Ascending aorta (tissue), 2 donors: ENCODE measurements at places on chromosomes 5 and 9.

DNA sequence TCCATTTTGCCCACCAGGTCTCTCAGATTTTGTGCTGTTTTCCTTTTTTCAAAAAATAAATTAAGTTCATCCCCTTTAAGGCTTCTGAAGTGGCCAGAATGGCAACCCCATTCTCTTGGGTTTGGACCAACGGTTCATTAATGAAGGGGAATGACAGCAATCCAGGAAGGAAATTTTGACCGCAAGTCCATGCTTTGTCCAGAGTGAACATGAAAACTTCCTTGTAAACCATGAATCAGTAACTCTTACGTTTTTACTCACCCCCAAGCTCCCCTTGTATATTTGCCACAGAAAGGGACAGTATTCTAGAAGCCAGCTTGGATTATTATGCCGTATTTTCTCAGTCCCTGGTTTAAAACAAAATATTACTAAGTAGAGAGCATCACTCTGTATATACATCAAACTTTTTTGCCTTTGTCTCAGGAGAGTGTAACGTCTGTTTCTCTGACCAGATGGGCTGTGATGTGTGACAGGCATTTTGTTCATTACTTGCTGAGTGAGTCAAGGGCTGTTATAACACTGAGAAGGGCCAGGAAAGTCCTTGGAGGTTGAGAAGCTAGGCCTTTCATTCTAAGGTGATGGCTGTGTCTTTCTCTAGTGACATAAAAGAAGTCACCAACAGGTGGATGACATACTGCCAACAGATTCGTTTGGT, 148.2 kb downstream of the SMARCA2 start:
- no peak overlapping the region for H3K4me3 ChIP-seq
- H3K27me3 ChIP-seq: no peaks in the 10 kb centered on the region
- DNase-seq: no peak
- peaks cover 10% of the 10 kb centered on the region for H3K36me3 ChIP-seq

GRCh38 chr5:31075981-31076380, 117.5 kb upstream of the CDH6 start:
- H3K4me3 ChIP-seq: no peak overlapping the region
- H3K4me1 ChIP-seq: no peaks in the 10 kb centered on the region
- no peaks in the 10 kb centered on the region for H3K27me3 ChIP-seq
- no peak for DNase-seq
- no peak overlapping the region for H3K27ac ChIP-seq

DNA sequence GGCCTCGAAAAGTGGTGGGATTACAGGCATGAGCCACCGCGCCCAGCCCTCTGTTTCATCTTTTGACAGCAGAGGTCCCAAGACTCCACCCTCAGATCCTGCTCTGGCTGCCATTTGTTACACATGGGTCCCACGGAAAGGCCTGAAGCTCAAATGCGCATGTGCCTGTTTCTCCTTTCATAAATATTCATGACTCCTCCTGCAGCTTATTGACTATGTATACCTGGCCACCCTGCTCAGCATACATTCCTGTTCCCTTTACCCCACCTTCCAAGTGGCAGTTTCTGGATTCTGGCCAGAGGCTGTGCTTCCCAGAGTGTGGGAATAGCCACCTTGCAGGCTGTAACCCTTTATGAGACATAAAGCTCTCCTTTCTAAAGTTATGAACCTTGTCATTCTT, 46.5 kb downstream of the AUH start:
- H3K4me1 ChIP-seq: no peaks in the 10 kb centered on the region
- no peak overlapping the region for H3K27ac ChIP-seq

DNA sequence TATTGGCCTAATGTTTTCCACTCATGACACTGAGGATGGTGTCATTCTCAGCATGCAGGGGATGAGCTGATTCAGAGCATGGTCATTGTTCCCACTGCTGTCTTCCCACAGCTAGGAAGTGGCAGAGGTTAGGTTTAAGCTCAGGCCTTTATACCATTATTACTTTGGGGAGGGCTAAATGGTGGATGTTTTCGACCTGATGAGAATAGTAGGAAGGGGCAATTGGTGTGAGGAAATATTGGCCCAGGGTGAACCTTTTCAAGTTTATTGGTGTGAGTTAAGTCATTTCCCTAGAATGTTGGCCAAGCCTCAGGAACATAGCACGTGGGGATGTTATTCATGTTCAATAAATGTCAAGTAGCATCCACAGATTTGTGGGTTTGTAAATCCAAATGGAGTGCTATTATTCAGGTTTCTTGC, 59.6 kb downstream of the ARHGAP26 start:
- no peak for DNase-seq
- no peak overlapping the region for H3K27ac ChIP-seq
- no peaks in the 10 kb centered on the region for H3K27me3 ChIP-seq
- peaks cover 21% of the 10 kb centered on the region for H3K4me1 ChIP-seq

DNA sequence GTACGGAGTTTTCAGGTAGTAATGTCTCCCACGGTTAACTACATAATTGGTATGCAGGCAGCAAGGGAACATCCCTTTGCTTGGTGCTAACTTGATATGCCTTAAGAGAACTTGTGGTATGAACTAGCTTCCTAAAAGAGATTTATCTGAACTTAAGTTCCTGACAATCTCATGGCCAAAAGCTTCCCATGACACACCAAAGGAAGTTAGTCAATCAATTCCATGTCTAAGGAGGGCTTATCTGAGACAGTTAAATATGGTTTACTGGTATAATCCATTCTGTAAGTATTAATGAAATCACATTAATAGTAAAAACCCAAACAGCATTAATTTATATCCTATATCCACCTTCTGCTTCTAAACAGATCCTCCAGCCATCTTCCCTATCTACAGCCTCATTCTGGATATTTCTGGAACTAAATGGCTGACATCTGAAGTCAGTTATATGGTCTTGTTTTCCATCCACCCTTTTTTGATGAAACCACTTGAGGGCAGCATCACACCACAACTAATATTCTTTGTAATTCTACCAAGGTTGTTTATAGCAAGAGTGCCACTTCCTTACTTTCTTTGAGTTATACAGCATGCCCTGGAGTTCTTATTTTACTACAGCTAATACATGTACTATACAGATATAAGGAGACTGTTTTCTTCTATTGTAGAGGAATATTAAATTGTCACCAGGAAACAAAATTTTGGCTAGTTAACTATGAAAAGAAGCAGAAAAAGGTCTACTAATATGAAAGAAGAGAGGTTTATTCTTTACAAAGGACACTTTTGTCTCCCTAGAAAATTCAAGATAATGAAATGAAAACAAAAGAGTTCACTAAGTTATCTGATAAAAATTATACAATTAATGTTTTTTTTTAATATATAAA, 34.7 kb downstream of the SHOC1 start:
- H3K4me1 ChIP-seq: no peaks in the 10 kb centered on the region

- H3K36me3 ChIP-seq: no peaks in the 10 kb centered on the region
- DNase-seq: no peak
- no peaks in the 10 kb centered on the region for H3K27me3 ChIP-seq
- H3K4me1 ChIP-seq: peaks cover 13% of the 10 kb centered on the region
- H3K4me3 ChIP-seq: no peak overlapping the region
These were observed 166.1 kb downstream of the MACROH2A1 start for GRCh38 chr5:135232958-135233357.

DNA sequence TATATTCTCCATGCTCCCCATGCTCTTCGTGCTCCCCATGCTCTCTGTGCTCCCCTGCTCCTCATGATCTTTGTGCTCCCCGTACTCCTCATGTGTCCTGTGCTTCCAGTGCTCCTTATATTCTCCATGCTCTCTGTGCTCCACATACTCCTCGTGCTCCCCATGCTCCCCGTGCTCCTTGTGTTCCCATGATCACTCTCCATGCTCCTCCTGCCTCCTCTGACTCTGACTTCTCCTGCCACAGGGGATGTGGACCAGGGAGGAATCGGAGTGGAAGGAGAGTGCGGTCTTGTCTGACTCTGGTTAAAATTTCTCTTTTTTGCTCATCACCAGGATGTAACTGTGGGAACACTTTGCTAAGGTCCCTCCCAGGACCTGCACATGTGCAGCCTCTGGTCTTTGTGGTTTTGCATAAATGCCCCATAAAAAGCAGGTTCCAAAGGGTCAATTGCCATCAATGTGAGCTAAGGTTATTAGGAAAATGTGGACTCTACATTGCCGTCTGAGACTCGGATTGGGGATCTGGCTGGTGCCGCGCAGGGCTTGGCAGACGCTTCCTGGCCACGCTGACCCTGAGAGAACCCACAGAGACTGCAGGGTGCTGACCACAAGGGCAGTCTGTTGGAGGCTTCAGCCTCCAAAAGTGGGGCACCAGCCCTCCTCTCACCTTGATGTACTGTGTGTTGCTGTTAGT, 52.5 kb downstream of the TRIP13 start:
- H3K4me1 ChIP-seq: no peaks in the 10 kb centered on the region
- no peak overlapping the region for H3K4me3 ChIP-seq
- no peaks in the 10 kb centered on the region for H3K27me3 ChIP-seq
- H3K27ac ChIP-seq: no peak overlapping the region
- DNase-seq: no peak

GRCh38 chr9:135290086-135290485, 189.5 kb upstream of the PPP1R26 start:
- no peaks in the 10 kb centered on the region for H3K4me1 ChIP-seq
- no peaks in the 10 kb centered on the region for H3K36me3 ChIP-seq
- no peak overlapping the region for H3K4me3 ChIP-seq
- H3K27me3 ChIP-seq: no peaks in the 10 kb centered on the region
- no peak for DNase-seq

DNA sequence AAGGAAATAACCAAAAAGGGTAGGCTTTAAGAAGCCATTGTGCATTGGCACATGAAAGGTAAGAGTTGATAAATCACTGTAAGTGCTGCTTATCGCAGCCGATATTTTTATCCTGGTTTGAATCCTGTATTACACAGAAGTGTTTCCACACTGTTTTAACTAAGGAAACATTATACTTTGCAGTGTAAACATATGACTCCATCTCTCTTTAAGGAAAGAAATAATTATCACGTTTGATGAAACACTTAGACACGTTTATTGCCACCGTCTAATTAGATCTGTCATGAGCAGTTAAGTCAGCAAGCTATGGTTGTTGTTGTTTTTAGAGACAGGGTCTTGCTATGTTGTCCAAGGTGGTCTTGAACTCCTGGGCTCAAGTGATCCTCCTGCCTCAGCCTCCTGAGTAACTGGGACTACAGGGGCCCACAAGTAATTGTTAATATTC, 85.7 kb upstream of the TNFAIP8 start:
- peaks cover 33% of the 10 kb centered on the region for H3K4me1 ChIP-seq
- no peak for DNase-seq
- H3K27ac ChIP-seq: peak overlapping the region; percentile 93

DNA sequence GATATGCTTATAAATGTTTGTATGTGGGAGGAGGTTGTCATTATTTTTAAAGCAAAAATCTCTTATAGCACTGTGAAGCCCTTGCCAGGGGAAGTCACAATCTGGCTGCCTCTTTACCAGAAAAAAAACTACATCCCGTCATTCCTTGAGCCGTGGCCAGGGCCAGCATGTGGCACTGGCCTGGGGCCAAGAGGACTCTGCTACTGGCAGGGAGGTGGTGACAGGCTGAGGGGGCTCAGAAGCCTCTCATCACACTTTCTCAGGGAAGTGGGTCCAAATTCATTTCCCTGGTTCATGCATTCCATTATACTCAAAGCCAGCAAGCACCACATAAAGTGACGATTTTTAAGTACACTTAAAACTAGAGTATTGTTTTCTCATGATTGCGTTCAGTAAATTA, 457.3 kb downstream of the ZNF608 start:
- H3K4me1 ChIP-seq: no peaks in the 10 kb centered on the region
- H3K4me3 ChIP-seq: no peak overlapping the region
- DNase-seq: no peak
- H3K27ac ChIP-seq: no peak overlapping the region
- H3K36me3 ChIP-seq: no peaks in the 10 kb centered on the region

DNA sequence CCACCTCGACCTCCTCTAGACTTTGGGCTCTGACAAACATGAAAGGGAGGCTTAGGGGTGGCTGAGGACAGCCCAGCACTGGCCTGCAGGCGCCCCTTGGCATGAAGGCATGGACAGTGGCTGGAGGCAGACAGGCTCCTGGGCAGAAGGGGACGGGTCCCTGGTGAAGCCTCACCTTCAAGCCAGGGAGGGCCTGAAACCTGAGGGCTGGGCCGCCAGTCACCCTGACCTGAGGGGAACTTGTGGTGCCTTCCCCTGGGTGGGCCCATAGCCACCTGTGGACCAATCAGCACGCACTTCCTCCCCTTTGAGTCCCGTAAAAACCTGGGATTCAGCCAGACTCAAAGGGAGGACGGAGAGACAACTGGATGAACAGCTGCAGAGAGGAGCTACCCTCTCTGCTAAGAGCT, 90.4 kb upstream of the PUM3 start:
- no peak overlapping the region for H3K27ac ChIP-seq
- no peaks in the 10 kb centered on the region for H3K27me3 ChIP-seq
- no peaks in the 10 kb centered on the region for H3K4me1 ChIP-seq
- no peaks in the 10 kb centered on the region for H3K36me3 ChIP-seq
- no peak overlapping the region for H3K4me3 ChIP-seq
- DNase-seq: no peak

GRCh38 chr5:36423578-36424307, 122.0 kb upstream of the RANBP3L start:
- H3K27ac ChIP-seq: no peak overlapping the region
- DNase-seq: no peak
- H3K27me3 ChIP-seq: no peaks in the 10 kb centered on the region
- H3K4me3 ChIP-seq: no peak overlapping the region
- no peaks in the 10 kb centered on the region for H3K36me3 ChIP-seq

DNA sequence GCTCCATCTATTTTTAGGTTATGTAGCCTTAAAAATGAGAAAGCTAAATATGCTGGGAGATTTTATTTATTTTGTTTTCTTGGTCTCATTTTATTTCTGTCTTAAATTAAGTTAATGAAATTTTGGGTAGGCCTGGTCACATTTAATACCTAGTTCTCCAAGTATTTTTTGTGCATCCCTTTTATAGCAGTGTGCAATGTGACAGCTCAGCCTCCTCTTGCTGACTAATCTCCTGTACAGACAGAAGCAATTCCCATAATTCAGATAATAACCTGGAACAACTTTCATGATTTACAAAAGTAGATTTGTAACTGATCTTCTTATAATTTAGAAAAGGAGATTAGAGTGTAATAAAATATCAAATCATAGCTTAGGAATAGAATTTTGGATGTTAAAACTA, 403.9 kb downstream of the ADGRV1 start:
- DNase-seq: no peak
- no peaks in the 10 kb centered on the region for H3K4me1 ChIP-seq
- no peak overlapping the region for H3K27ac ChIP-seq
- no peaks in the 10 kb centered on the region for H3K36me3 ChIP-seq
- H3K4me3 ChIP-seq: no peak overlapping the region
- H3K27me3 ChIP-seq: no peaks in the 10 kb centered on the region
